ENCODE measurements at places on chromosomes 6 and 20. TPM values are rescaled to one million over a fixed set of nuclear protein-coding genes. Genes with fewer than 3 reads are reported as not detected.
A peak's percentile ranks its signal among the peaks of the same experiment; 100 is the strongest.

- H3K4me3 ChIP-seq: peak overlapping the region; percentile 43
- H3K27ac ChIP-seq: no peak overlapping the region
- peaks cover 4% of the 10 kb centered on the region for H3K4me1 ChIP-seq
These were observed 131.9 kb upstream of the BTN3A2 start for GRCh38 chr6:26232940-26233648.

- H3K4me1 ChIP-seq: no peaks in the 10 kb centered on the region
- H3K4me3 ChIP-seq: no peak overlapping the region
- no peaks in the 10 kb centered on the region for H3K27me3 ChIP-seq
These were observed 20.0 kb downstream of the ITPR3 start for GRCh38 chr6:33641144-33641543.

GRCh38 chr6:41519745-41520699, 26.2 kb upstream of the FOXP4 start:
- no peaks in the 10 kb centered on the region for H3K36me3 ChIP-seq
- H3K4me1 ChIP-seq: no peaks in the 10 kb centered on the region
- no peak overlapping the region for H3K4me3 ChIP-seq
- no peaks in the 10 kb centered on the region for H3K27me3 ChIP-seq

LGSN gene
- total RNA-seq: not detected

BTN3A1 gene
- 33.4 TPM for total RNA-seq

BPIFA1 gene
- not detected for total RNA-seq

CLPSL1 gene
- not detected for total RNA-seq

PRL gene
- total RNA-seq: not detected
